BE2C (cell line): ENCODE measurements at places on chromosomes 5 and 9.

DNA sequence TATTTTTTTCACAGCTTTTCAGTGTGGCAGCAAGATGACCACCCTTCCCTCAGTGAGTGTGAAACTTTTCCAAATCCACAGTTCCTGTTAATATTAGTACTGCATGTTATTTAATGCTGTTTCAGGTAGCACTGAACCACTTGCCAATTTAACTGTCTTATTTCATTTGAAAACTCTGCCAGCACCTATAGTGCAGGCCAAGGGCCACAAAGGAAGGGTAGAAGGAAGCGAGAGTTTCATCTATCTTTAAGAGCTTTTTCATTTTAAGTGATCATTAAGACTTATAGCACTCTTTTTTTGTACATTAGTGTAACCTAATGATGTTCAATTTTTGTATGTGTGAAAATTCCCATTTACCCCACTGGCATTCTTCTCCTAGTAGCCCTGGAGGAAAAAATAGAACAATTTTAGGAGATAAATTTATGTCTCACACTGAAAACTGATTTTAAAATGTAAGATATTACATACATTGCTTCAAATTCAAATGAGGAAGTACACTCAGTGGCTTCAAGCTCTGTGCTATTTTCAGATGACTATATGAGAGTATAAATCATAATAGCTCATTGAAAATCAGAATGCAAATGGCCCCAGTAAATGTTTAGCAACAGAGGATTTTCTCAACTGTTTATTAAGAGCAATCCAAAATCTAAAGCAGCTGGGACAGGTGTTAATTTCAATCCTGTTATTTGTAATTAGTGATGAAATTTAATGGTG, 820.5 kb downstream of the PTPRD start:
- DNase-seq: no peak

DNA sequence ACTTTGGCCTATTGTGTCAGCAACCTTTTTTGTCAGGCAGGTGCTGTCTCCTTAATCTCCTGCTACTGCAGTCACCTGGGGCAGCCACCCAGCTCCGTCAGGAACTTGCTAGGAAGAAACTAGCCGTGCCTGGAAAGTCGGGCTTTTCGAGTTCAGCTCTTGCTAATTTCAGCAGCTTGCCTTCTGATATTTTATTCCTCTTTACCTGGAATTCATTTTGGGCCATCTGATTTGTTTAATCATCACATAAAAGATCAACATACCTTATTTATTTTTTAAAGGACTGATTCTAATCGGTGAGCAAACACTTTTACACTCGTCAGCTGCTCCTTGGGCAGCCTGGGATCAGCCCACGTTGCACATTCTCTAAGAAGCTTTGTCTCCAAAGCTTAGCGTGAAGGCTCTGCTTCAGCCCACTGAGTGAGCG, 42.2 kb downstream of the PRLR start:
- no peak for DNase-seq

- DNase-seq: no peak
Observed at GRCh38 chr9:98241357-98242300, 13.8 kb downstream of the TBC1D2 start.

- peak; percentile 69 for DNase-seq
Observed at GRCh38 chr9:133609311-133610098, at the start of gene FAM163B. Gene FAM163B (minus strand): TSS chr9:133609389. CDS start chr9:133580223, 29,166 bp downstream.

GRCh38 chr9:91334053-91334452, 27.7 kb downstream of the AUH start:
- no peak for DNase-seq

DNA sequence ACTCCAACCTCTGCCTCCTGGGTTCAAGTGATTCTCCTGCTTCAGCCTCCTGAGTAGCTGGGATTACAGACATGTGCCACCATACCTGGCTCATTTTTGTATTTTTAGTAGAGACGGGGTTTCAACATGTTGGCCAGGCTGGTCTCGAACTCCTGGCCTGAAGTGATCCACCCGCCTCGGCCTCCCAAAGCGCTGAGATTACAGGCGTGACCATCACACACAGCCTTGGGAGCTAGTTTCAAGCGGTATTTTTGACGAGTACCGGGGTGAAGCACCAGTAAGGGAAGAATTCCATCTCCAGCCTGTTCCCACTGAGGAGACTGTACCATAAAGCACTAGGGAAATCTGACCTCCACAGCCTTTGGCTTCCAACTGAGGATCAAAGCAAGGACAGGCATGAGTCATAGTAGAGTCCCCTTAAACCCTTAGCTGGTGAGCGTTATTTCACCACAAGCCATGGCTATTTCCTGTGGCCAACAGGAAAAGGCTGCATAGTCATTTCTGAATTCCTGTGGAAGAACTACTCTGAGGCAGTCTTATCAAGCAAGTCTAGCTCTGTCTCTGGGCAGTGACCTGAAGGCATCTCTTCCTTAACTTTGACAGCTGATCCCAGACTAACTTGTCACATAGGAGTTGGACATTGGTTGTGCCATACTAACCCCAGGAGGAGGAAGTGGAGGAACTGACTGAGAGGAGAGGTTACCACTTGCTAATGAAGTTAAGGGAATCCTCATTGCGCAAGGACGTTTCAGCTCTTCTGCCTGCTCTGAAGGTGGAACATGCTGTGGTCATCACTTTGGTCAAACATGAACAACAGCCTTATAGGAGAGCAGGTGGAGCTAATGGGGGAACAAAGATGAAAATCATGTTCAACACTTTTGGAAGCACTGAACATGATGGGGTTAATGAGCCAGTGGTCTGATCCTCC, 85.8 kb upstream of the DMRT1 start:
- DNase-seq: no peak

GRCh38 chr5:154267516-154267915, 77.0 kb downstream of the GALNT10 start:
- DNase-seq: no peak

GRCh38 chr5:60503771-60504170, 196.2 kb downstream of the DEPDC1B start:
- no peak for DNase-seq

- DNase-seq: no peak
Observed at GRCh38 chr9:93198838-93199625, 15.1 kb downstream of the WNK2 start.

- DNase-seq: no peak
Observed at GRCh38 chr5:9547122-9547947, 1.5 kb upstream of the SEMA5A start.

DNA sequence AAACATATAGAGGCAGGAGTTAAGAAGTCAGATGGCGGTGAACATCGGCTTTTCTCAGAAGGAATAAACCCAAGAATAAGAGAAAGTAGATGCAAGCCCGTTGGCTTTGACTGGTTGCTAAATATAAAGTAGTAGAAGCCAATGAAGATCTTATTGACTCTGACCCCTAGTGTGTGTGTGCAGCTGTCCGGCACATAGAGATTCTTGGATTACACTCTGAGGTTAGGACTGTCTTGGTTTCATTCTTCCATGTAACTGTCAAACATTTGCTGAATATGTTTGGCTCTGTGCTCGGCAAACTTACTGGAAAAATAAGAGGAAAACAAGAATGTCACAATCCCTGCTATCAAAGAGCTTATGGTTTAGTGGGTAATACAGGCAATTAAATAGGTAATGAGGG, 54.9 kb downstream of the ASTN2 start:
- DNase-seq: no peak

GRCh38 chr5:159469496-159470372, 139.4 kb upstream of the IL12B start:
- no peak for DNase-seq

DNA sequence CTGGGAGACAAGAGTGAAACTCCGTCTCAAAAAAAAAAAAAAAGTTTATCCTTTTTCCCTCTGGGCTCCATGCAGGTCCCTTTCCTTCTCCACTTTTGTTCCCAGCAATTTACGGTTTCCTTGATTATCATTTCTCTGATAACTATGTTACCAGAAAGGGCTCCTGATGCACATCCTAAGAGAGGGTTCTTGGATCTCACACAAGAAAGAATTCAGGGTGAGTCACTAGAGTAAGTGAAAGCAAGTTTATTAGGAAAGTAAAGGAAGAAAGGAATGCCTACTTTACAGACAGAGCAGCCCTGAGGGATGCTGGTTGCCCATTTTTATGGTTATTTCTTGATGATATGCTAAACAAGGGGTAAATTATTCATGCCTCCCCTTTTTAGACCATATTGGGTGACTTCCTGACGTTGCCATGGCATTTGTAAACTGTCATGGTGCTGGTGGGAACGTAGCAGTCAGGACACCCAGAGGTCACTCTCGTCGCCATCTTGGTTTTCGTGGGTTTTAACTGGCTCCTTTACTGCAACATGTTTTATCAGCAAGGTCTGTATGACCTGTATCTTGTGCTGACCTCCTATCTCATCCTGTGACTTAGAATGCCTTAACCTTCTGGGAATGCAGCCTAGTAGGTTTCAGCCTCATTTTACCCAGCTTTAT, 13.5 kb upstream of the MELK start:
- DNase-seq: no peak

DNA sequence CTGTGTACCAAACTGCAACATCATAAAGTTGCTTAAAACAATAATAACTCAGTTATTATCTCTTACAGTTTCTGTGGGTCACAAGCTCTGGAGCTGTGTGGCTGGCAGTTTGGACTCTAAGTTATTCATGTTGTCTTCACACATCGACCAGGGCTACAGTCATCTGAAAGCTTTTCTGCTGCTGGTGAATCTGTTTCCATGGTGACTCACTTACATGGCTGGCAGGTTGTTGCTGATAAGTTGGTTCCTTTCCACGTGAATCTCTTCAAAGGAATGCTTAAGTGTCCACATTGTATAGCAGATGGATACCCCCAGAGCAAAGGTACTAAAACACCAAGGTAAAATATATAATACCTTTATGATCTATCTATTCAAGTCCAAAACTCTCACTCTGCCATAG, 44.8 kb upstream of the CYLC2 start:
- no peak for DNase-seq

DNA sequence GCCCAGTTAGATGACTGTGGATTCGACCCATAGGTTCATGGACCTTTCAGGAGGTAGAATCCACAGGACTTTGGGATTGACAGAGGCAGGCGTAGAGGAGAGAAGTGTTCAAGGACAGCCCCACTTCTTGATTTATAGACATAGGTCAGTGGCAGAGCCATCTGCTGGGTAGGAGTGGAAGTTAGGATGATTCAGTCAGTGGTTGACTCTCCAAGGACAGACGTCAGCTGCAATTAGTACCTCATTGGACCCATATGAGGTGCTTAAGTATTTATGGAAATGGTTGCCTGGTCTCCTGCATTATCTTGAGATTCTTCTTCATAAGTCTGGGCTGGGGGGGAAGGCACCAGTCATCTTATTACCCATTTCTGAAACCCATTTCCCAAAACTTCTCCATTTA, 70.9 kb downstream of the SH3RF2 start:
- no peak for DNase-seq

- no peak for DNase-seq
Observed at GRCh38 chr5:65307088-65307487, 174.6 kb downstream of the ADAMTS6 start.

GRCh38 chr5:78908173-78909061, 76.7 kb downstream of the ARSB start:
- peak; percentile 81 for DNase-seq

- no peak for DNase-seq
Observed at GRCh38 chr9:127711831-127712274, 3.6 kb downstream of the PTRH1 start.

GRCh38 chr5:980001-980588, 28.5 kb upstream of the NKD2 start:
- no peak for DNase-seq

- DNase-seq: no peak
Observed at GRCh38 chr9:9730174-9730573, 882.6 kb downstream of the PTPRD start.

DNA sequence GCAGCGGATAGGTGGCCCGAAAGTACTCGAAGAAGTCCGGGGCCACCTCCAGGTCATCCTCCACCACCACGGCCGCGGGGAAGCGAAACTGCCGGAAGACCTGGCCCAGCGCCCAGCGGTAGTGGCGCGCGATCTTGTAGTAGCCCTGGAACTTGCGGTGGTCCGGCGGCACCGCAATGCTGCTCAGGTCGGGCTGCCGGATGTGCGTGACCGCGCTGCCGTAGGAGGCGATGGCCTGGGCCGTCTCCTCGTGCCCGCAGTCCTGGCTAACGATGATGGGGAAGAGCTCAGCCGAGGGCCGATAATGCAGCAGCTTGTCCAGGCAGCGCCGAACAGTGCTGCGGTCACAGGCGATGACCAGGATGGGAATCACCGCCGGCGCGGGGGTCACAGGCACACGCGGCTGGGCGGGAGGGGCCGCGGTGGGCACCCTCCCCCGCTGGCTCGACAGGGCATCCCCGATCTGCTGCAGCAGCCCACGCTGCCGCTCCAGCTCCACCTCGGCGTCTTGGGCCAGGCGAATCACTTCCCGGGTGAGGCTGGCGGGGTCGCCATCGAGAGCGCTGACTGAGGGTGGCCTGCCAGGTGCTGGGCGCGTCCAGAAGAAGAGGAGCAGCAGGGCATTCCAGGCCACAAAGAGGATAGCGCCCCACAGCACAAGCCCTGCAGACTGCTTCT, 10.2 kb downstream of the MGAT1 start:
- no peak for DNase-seq

- DNase-seq: no peak
Observed at GRCh38 chr5:166963596-166963995, 1327.8 kb upstream of the WWC1 start.

- DNase-seq: no peak
Observed at GRCh38 chr5:38434966-38435705, 121.3 kb downstream of the LIFR start.

- DNase-seq: no peak
Observed at GRCh38 chr5:27592231-27592630, 553.8 kb upstream of the CDH9 start.

- no peak for DNase-seq
Observed at GRCh38 chr5:34519489-34520220, 136.5 kb upstream of the RAI14 start.

GRCh38 chr9:97848215-97848479, 4.9 kb upstream of the FOXE1 start:
- DNase-seq: no peak

DNA sequence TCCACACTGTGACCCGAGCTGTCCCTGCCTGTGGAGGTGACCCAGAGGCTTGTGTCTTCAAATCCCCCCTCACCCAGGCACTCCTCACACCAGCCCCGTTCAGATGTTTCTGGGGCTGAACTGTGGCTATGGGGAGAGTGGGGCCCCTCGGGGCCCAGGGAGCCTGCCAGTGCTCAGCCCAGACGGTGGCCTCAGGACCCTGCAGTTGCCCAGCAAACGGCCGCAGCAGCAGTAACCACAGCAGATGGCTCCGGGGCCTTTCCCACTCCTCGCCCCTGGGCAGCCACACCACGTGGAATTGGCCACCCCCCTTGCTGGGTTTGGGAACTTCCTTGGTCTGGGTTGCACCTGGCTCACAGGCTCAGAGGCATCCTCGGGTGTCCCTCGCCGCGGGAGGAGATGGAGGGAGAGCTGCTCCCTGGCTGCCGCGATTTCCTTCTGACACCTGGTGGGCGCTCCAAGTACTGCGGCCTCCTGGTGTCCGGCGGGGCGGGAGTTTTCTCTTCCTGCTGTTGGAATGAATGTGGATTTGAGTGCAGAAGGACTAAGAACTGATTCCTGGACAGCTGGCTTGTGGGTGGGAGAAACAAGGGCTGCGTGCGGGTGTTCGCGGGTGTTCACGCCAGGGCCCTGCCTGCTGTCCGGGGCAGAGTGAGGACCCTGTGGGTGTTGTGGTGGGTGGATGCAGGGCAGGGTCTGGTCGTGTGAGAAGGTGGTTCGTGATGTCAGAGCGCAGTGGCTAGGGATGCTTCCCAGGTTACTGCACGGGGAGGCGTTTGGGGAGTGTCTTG, 97.5 kb downstream of the COL5A1 start:
- DNase-seq: peak; percentile 87
